Suppressor macrophage treated with lipopolysaccharide for 4 hours (primary cell): ENCODE measurements at places on chromosomes 6 and 20.

- no peak for DNase-seq
Observed at GRCh38 chr6:81697559-81697958, 54.9 kb downstream of the TENT5A start.

DNA sequence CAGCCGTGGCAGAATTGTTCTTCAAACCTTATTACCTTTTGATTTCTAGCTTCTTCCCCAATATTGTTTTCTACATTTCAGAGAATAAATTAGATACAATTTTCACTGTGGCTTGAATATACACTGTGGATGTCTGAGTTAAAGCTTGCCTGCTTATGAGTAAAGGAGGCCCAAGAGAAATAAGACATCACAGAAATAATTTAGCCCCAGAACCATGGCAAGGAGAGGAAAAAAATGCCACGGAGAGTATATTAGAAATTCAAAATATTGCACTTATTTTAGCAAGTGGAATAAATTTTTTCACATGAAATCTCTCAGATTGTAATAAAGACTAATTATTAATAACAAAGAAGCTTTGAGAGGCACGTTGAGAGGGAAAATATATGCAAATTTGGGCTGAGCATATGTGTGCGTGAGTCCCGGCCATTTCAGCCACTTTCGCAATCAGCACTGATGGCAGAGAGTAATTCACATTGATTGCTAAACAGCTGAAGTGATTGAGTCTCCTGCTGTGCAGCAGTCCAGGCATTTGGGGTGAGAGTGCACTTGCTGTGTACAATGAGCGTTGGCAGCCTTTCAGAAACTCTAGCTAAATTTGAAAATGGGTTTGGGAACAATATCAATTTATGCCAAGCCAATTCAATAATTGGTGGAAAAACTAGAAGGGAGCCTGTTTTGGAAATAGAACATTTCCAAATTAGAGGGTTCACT lies 596.0 kb downstream of the EPM2A start:
- peak; percentile 49 for DNase-seq

DNA sequence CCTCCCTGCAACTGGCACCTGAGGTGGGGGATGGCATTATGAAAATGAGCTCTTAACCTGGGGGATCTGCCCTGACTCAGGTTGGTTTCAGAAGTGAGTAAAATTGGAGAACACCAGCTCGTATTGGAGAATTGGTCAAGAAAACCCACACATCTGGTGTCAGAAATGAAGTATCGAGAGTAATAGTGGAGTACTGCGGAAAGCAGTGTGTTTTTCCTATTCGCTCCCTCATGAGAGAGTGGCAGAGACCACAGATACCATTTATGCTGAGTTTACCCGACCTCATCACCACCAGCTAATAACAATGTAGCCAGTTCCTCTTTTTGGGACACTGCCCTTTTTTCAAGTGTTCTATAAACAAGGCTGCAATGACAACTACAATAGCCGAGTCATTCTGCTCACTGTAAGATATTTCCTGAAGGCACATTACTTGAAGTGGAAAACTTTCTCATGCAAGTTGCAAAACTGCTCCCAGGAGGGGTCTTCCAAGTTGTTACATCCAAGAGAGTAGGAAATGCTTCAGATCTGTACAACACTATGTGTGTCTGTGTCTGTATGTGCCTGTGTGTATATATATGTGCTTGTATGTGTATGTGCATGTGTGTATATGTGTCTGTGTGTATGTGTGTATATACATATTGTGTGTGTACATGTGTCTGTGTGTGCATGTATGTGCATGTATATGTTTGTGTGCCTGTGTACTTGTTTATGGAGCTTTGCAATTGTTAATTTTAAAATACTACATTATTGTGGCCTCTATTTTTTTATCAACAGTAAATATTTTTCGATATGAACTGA lies 106.0 kb upstream of the CST7 start:
- DNase-seq = peak; percentile 72

DNA sequence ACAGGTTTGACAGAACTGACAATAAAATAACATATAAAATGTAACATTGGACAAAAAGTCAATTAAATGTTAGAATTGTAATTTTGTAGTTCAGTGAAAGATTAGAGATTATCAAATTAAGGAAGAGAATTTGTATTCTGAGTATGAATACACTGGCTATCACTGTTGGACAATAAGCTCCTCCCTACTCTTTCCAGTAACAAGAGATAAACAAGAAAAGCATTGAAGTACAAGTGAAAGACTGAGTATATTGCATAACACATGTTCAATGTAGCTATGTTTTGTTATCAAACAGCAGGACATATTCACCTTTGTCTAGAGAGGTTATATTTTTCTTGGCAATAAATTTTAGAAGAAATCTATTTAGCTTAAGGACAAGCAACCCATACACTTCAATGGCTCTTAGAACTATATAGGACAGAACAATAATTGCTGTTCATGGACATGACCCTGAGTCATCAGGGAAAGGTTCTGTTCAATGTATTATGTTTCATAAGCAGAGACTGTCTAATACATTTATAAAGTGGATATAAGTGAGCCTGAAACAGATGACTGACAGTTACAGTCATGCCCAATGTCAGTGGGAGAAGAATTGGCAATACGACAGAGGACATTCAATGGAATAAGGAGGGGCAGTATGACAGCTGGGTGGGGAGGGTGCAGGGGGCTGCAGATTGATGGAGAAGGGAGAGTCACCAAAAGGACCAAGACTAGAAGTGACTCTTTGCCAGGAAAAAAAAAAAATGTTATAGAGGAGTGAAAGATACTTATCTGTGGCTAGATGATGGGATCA lies 520.4 kb downstream of the FRK start:
- DNase-seq = no peak

GRCh38 chr6:129647044-129647443 lies 62.9 kb downstream of the ARHGAP18 start:
- no peak for DNase-seq

DNA sequence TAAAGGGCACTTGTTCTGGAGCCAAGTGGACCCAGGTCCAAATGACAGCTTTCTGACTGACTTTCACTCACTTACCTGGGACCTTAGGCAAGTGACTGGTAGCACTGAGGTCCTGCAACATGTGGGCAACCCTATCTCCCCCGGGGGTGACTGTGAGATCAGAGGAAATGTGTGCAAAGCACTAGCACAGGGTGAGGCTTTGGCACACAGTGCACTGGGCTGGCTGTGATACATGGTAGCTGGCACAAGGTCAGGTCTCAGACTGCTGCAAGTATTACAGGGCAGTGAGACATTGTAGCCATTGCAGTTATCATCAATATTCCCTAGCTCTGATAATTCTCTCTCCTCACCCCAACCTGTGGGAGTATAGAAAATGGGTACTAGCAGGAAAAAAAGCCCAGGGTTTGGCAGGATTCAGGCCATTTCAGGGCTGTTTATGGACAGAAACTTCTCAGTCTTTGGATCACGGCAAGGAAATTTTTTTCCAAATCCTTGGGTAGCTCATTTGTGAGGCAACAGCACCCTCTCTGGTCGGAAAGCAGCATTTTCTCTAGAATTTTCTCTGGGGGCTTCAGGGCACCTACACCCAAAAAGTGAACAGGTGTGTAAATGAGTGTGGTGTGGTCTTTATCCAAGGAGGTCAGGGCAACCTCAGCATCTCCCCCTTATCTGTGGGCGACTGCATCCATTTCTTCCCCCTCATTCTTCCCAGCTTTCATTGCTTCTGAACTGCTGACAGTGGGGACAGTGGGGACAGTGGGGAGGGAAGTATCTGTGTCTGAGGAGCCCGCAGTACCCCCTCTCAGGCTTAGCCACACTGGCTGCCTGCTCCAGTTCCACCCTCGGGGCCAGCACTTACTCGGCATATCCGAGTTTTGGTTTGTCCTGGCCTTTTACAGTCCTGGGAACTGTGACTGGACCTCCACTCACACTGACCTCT lies 148.7 kb upstream of the PHACTR3 start:
- peak; percentile 15 for DNase-seq

- peak; percentile 94 for DNase-seq
Observed at GRCh38 chr6:31399589-31400466, 3.6 kb upstream of the MICA start.

DNA sequence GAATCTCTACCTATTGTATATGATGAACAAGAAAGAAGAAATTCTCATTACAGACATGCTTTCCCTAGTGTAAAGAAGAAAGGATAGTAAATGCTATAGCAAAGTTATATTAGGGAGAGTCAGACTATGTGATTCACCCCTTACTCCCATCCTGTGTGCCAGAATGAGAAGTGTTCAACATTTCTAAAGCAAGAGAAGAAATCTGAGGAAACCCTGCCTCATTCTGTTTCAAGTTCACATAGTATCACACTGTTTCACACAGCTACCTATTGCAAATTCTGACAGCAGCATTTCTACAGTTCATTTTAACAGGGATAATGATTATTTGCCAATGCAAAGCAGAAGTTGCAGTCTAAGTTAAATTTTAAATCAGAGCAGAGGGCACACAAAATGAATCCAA lies 267.2 kb upstream of the TCF21 start:
- no peak for DNase-seq

DNA sequence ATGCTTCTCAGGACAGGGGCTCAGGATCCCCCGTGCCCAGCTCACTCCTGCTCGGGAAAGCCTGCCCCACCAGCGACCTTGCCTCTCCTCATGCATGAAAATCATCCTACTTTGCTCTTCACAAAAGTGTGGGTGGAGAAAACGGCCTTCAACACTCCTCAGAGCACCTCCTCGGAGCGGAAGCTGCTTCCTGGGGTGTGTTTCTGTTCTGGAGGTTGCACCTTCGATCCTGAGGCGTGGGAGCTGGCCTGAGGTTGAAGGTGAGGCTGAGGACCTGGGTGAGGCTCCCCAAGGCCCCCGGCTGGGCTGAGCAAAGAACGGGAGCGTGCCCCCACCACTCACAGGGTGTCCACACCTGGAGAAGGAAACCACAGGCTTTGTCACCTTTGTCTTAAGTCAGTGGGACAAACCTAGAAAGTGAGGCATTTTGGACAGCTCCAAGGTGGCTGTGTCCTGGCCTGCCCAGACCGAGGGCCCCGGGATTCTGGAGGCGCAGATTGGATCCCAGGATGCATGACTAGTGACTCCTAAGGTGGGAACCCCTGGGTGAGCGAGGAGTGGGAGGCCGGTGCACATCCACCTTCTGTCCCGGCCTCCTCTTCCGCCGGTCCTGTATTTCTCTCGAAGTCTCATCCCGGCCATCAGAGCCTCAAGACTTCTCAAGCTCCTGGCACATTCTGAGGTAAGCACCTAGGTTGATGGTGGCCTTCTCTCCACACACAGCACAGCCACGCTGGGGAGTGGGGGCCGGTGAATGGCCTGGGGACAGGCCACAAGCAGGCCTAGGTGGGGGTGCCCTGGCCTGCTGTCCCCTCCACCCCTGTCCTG lies 104.7 kb downstream of the TMEM242 start:
- no peak for DNase-seq

- DNase-seq = no peak
Observed at GRCh38 chr20:58693226-58694006, 816 bp downstream of the NPEPL1 start.
